ENCODE measurements at places on chromosomes 13 and 19. TPM values are rescaled to one million over a fixed set of nuclear protein-coding genes. Genes with fewer than 3 reads are reported as not detected.

PINLYP gene
- 3.7 TPM for total RNA-seq

DNA sequence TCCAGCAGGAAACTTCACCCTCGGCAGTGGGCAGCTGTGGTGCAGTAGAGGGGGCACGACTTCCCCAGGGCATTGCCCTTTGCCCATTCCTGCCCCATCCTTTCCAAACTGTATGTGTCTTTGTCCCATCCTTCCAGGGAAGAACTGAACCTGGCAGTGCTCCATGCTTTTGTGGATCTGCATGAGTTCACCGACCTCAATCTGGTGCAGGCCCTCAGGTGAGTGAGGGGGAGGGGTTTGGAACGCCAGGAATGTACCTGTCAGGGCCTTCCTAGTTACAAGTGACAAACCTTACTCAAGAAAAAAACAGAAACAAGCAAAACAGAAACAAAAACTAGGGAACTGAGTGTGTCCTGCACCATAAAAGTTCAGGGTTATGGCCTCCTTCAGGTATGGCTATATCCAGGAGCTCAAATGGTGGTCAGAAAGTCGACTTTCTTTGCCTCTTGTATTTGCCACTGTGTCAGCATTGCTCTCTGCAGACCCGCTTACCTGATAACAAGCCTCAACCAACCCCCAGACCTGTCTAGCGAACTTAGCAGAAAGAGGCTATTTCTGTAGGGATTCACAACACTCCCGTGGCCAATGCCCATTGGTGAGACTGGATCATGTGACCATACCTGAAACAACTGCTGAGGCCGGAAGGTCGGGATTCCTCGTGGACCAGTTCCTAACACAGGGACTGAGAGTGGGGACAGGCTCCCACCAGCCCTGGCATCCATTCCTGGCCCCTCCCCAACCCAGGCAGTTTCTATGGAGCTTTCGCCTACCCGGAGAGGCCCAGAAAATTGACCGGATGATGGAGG is 4.2 kb downstream of the CYTH2 start:
- no peak for DNase-seq

DNA sequence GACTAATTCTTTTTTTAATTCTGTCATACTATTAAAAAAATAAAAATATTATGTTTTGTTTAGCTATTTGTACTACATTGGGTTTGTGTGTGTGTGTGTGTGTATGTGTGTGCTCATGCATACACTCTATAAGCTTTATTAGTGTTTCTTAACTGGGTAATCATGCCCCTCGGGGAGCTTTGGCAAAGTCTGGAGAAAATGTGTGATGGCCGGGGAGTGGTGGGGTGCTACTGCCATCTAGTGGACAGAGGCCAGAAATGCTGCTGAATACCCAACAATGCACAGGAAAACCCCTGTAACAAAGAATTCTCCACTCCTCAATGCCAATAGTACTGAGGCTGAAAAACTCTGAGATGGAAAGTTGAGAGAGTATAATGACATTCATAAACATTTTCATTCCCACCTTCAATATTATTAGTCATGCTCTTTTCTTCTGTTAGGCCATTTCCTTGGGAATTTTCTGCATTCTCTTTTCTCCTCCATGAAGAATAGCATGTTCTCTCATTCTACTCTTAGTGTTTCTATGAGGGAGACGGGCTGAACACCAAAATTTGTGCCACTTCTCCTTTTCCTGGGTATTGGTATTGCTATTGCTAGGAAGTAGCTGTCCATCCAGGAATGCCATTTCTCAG is 157.3 kb downstream of the DNAJC3 start:
- peak; percentile 78 for DNase-seq

- no peak for DNase-seq
Observed at GRCh38 chr19:1762243-1763117, 9.2 kb downstream of the ONECUT3 start.

GRCh38 chr13:80577285-80577684 is 236.4 kb upstream of the SPRY2 start:
- no peak for DNase-seq

NR1H2 gene
- total RNA-seq = 75.6 TPM

- DNase-seq = no peak
Observed at GRCh38 chr13:43316946-43317353, 293.6 kb downstream of the DNAJC15 start.

FGF22 gene
- not detected for total RNA-seq

PSG11 gene
- not detected for total RNA-seq

STOML3 gene
- total RNA-seq = not detected

- no peak for DNase-seq
Observed at GRCh38 chr19:40800997-40801377, 2.0 kb downstream of the EGLN2 start.

DNA sequence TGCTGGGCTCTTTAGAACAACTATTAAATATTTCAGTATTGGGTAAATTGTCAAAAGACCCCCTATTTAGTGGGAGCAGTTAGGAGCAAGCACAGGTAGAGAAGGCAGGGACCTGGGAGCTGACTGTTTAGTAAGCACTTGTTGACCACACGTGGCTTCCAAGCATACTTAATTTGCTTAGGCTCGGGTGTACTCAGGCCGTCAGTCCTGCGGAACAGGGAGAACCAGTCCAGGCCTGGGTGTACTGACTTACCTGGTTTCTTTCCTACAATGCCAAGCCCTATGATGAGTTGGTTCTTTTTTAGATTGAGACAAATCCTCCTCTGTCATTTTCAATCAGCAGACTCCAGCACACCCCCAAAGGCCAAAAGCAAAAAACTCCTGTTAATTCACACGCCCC is 90.0 kb downstream of the WDFY2 start:
- no peak for DNase-seq

DNA sequence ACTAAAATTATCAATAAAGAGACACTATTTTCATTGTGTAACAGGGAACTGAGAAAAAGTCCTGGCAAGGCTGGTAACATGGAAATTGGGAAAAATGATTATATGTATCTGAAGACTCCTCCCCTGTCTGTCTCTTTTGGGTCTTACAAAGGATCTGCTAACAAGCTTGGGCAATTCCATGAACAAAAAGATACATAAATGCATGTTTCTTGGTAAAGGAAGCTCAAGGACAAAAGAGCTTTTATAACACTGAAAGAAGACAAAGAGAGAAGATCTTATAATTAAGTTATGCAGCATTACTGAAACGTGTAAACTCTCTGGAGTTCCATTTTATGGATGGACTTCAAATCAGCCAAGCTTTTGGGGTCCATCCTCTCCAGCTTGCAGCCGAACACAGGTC is 29.2 kb downstream of the EFNB2 start:
- DNase-seq = no peak

ZNF541 gene
- total RNA-seq = 0.31 TPM

ZNF44 gene
- total RNA-seq = 8.9 TPM

- no peak for DNase-seq
Observed at GRCh38 chr13:42525035-42525504, 48.9 kb upstream of the TNFSF11 start.

DNA sequence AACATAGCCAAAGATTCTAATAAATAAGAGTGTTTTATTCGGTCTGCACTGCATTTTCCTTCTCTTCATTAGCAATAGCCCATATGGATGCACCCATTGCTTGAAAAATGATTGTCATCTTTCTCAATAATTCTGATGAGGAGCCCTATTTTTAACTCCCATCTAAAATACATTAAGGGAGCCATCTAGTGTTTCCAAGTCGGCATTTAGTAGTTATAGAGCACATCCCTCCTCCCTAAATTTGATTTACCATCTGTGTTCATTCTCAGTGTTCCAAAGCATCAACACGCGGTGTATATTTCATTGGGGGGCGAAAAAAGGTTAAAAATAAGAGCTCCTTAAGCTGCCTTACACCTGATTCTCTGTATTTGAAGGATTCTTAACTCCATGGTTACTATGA is 119.2 kb upstream of the IPO5 start:
- no peak for DNase-seq

DNA sequence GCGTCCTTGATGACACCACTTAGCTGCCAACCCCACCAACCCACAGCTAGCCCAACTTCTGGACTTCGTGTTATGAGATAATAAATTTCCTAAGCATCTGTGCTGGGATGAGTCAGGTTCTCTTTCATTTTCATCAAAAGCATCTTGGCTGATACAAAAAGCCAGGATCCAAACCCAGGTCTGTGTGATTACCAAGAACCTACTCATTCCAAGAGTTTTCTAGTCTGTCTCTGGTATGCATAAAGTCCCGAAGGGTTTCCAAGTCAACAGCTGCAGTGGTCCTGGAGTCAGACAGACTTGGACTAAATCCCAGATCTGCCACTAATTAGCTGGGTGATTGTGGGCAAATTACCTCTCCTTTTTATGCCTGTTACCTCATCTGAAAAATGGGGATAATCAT is 55.5 kb upstream of the SERP2 start:
- DNase-seq = no peak

ZNF439 gene
- total RNA-seq = 5.6 TPM

OR7A5 gene
- total RNA-seq = not detected

DNA sequence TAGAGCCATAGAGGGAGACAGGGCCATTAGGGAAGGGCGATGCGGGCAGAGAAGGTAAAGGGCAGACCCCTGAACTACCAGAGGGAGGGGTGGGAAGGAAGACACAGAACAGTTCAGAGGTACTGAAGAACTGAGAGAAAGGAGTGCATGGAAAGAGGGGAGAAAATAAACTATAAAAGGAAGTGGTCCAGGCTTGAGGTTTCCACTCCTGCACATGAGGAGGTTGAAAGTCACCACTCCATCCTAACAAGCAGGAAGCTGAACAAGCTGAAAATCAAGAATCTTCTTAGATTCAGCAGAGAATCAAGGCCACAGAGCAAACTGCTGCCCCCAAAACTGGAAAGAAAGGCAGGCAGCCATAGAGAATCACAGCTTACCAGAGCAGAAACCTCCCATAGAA is 45.1 kb downstream of the MIPEP start:
- no peak for DNase-seq

- DNase-seq = no peak
Observed at GRCh38 chr19:709196-709964, 645 bp downstream of the PALM start.

DNA sequence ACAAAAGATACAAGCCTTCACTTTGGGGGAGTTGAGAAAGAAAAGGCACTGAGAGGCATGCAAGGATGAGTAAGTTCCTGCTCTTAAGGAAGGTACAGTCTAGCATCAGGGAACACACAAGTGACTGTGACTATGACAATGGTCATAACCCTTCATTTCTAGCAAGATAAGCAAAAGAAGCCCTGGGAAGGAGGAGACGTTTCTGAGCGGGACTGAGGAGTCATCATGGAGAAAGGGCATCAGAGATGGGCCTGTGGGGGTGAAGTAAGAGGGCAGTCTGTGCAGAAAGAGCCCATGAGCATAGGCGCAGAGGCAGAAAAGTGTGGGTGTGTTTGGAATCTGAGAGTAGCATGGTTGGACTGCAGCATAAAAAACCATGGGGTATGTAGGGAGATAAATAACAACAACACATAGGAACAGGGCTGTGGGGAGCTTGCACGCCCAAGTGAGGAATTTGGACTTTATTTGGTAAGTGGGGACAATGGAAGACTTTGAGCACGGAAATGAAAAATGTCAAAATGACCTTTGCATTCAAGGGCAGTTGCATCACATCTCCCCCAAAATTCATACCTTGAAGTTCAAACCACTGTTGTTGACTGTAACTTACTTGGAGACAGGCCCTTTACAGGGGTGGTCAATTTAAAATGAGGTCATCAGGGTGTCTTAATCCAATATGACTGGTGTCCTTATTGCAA is 86.7 kb downstream of the MBNL2 start:
- DNase-seq = no peak

- DNase-seq = no peak
Observed at GRCh38 chr13:94088742-94089141, 390.7 kb downstream of the DCT start.

GRCh38 chr13:114126789-114127472 is 5.5 kb downstream of the RASA3 start:
- DNase-seq = no peak

LIG1 gene
- 174 TPM for total RNA-seq

Measured in activated CD4-positive, alpha-beta memory T cell treated with anti-CD3 and anti-CD28 coated beads for 36 hours (primary cell).